Caco-2 (cell line): ENCODE measurements at places on chromosomes 4 and X.

DNA sequence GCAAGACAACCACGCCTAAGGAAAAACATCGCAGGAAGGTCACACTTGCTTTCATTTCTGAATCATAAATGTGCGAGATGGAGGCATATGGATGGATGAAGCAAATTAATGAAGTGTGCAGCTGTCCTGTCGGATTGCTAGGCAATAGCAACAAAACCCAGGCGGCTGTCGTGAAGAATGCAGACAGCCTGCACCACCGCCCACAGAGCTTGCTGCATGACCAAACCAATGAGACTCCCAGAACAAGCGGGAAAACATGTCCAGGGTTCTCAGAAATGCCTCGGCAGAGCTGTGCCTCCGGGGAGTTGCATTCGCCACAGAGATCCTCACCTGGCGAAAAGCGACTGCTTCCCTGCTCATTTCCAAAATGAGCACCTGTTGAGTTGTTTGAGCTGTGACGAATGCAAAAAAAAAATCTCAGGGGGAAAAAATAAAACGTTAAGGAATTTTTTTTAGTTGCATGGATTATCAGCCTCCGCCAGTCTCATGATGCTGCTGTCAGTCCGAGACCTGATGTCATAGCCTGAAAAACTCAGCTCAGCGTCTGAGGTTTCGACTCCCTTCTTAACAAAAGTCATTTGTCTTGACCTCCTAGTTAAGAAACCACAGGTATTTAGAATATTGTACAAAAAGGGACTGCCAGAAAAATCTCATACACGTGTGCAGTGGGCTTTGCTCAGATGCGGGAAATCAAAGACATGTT is 155.5 kb upstream of the MXRA5 start:
- no peak for DNase-seq

DNA sequence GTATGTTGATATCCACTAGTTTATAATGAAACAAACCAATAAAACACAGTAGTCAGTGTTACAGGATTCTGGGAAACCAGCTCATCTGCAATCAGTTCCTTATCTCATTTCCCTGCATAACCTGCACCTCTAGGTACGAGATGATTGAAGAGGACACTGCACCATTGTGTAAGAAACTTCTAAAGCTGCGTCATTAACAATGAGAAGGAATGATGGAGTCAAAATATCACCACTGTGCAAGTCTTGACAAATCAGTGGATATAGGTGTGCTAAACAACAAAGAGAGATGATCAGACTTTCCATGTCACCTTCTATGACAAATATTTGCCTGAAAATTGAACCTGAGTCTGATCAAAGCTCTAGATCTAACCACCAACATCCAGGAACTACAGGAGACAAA is 40.7 kb upstream of the DHX15 start:
- DNase-seq: no peak

DNA sequence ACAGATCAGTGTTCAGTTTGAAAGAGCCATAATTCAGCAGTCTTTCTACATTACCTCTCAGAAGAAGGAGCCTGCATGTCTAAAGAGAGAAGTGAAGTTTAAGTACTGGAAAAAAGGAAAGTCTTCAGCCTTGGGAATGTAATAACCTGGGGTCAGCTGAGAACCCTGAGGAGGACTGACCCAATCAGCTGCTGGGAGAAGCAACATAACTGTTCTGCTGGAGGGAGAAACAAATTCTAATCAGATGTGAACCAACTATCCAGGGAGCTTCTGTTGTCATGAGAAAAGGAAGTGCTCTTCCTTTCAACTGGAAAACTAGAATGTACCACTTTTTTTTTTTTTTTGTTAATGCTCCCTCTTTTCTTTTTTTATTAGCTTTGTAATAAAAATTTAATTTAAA is 64.5 kb upstream of the PDE5A start:
- DNase-seq: no peak

DNA sequence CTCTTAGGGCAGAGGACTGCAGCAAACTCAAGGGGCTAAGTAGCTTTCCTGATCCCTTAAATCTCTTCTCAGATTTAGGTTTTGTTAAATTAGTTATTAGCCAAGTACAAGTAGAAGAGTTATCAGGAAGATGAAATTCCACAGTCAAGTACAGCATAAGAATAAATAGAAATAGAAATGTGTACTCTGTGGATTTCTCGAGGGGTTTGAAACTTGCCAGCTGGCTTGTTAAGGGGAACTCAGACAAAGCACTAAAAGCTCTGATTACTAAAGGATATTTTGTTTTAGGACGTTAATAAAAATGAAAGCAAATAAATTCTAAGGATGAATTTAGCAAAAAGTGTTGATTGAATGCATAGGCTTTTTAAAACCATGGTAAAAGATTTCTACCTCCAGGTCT is 654.6 kb downstream of the RAPGEF2 start:
- DNase-seq: no peak

GRCh38 chrX:16750136-16750535 is 30.7 kb downstream of the SYAP1 start:
- DNase-seq: no peak

GRCh38 chrX:41921492-41922430 is 1.6 kb downstream of the CASK start:
- no peak for DNase-seq

DNA sequence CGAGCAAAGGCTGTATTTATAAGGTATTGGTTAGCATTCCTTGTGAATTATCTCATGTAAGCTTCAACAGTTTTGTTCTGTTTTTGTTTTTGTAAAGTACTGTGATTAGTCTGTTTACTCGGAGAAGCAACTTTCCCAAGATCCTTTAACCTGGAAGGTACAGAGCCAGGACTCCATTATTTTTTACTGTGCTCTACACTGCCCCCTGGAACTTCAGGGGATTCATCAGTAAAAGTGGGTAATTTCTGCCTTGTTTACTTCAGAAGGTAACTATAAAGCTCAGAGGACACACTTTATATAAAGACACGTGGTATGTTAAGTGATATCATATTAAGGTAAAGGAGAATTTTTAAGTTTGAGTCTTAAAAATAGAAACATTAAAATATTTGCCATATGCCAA is 124.9 kb downstream of the IQCM start:
- DNase-seq: no peak

GRCh38 chrX:144006811-144007210 is 122.9 kb downstream of the UBE2NL start:
- DNase-seq: no peak

GRCh38 chr4:25727711-25728493 is 72.3 kb downstream of the SLC34A2 start:
- DNase-seq: no peak

DNA sequence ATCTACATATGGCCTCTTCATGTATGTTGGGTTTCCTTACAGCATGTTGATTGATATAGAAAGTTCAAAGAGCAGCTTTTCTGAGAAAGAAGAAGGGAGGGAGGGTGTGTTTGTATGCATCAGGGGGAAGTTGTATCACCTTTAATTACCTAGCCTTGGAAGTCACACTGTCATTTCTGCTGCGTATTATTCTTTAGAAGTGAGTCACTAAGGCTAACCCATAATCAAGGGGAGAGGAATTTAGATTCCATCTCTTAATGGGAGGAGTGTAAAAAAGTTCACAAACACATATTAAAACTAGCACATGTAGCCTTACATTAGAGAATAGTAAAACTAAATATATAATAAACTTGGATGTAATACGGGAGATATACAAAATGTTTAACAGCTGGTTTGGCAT is 86.5 kb upstream of the CBLL2 start:
- no peak for DNase-seq

DNA sequence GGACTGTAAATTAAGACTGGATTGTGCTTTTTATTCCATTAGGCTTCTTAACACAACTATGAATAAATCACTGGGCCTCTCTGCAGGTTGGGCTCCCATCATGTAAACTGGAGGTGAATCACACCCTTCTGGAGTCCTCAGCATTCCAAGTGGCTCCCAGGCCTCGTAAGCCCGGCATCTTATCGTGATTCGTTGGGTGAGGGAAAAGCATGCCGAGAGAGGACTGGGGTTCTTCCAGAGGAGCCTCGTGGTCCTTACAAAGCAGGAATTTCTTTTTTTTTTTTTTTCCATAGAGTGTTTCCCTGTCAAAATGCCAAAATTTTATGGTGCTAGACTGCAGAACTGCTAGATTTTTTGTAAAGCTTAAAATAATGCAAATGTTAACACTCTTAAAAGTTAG is 20.0 kb downstream of the CLDN22 start:
- no peak for DNase-seq

- DNase-seq: no peak
Observed at GRCh38 chr4:27304751-27305150, 444.1 kb downstream of the STIM2 start.

- DNase-seq: no peak
Observed at GRCh38 chr4:139828966-139829664, 163.5 kb downstream of the MGST2 start.

DNA sequence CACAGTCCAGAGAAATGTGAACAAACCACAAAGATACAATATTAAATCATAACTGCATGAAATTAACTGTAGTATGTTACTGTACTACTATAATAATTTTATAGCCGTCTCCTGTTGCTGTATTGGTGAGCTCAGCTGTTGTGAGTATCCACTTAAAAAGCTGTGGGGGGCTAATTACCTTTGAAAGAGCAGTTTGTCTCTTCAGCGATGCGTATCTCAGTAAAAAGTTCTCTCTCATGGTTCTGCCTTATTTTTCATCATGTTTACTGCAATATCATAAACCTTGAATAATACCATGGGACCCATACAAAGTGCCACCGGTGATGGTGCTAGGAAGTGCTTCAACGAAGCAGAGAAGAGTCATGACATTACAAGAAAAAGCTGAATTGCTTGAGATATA is 8.4 kb upstream of the MSMO1 start:
- no peak for DNase-seq

DNA sequence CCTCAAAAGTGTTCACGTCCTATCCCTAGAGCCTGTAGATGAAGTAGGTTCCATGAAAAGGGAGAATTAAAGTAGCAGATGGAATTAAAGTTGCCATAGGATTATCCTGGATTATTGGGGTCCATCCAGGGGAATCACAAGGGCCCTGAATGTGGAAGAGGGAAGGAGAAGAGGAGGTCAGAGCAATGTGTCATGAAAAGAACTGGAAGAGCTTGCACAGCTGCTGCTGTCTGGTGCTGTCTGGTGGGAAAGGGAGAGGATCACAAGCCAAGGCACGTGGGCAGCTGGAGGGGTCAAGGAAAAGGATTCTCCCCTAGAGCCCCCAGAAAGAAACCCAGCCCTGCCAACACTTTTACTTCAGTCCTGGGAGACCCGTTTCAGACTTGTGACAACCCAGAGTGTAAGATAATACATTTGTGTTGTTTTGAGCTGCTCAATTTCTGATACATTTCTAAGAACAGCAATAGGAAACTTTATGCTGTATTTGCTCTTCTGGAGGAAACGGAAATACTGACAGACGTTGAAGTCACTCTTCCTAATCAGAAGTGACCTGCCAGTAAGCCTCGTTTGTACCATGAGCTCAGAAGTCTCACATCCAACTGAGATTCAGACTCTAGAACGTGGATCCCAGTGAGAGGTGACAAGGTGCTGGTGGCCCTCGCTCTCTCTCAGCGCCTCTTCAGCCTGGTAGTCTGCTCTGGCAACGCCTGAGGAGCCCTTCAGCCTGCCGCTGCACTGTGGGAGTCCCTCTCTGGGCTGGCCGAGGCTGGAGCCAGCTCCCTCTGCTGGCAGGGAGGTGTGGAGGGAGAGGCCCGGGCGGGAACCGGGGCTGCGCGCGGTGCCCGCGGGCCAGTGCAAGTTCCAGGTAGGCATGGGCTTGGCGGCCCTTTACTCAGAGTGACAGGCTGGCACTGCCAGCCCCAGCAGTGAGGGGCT is 34.7 kb upstream of the ENPP6 start:
- DNase-seq: no peak

- DNase-seq: no peak
Observed at GRCh38 chr4:184645904-184646610, 3.2 kb downstream of the CASP3 start.

DNA sequence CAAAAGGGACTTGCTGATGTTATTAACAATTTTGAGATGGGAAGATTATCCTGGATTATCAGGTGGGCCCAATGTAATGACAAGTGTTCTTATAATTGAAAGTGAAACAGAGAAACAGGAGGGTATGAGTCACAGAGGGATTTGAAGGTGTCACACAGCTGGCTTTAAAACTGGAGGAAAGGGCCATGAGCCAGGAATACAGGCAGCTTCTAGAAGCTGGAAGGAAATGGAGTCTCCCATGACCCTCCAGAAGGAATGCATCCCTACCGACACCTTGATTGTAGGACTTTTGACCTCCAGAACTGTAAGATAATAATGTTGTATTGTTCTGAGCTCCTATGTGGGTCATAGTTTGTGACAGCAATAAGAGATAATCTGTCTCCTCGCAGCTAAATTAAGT is 98.0 kb upstream of the STIM2 start:
- no peak for DNase-seq

DNA sequence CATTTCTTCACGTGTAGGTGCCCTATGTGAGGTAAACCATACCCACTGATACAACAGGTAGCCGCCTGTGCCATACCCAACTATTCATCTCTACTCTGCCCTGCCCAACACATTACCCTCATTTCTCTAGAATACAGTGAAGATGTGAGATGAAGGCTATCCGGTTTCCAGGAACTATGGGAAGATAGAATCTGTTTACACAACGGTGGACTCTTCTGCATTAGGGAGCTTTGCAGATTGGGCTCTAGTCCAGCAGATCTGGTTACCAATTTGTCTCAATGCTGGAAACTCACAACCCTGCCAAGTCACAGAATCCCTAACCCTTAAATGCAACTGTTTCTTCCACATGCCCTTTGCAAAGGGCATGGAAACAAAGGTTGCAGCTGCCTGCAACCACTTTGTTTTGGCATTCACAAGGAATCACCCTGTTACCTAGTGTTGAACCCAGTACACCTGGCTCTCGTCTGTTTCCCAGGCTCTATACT is 6.4 kb upstream of the SLAIN2 start:
- DNase-seq: no peak

DNA sequence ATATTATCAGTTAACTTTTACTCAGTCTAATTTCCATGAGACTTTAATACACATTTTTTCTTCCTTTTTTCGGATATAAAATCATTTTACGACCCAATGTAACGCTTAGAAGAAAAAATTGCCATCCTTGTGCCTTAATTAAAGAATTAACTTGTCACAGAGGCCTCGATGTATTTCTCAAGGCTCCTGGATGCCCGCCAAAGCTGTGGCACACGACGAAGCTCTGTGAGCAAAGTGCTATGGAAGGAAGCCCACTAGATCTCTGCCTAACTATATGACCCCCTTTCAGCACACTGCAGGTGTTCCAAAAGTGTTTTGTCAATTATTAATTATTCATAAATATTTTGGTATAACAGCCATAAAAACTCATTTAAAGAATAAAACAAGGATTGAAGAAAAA is 54.4 kb downstream of the TAPT1 start:
- no peak for DNase-seq

DNA sequence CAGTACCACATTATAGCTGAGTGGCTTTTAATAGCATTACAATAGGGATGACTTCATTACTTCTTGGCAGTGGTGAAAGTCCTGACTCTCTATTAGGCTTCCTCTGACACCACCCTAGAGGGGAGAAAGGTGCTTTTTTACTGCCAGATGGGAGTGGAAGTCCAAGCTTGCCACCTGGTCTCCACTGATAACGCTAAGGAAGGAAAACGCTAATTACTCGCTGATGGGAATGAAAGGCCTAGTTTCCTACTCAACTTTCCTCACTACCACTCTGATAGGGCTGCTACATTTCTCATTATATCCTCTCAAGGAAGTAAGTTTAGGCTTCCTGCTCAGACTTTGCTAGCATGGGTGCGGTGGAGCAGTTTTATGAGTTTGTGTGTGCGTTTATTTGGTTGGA is 62.3 kb upstream of the PAGE3 start:
- no peak for DNase-seq

GRCh38 chr4:184503869-184504300 is 29.5 kb upstream of the IRF2 start:
- no peak for DNase-seq
